Left ventricle myocardium inferior (tissue), 1 donor: ENCODE measurements at places on chromosomes 2 and 18. TPM values are rescaled to one million over a fixed set of nuclear protein-coding genes. Genes with fewer than 3 reads are reported as not detected.

GRCh38 chr2:56681659-56682396, 498.0 kb downstream of the CCDC85A start:
- DNase-seq = no peak

DNA sequence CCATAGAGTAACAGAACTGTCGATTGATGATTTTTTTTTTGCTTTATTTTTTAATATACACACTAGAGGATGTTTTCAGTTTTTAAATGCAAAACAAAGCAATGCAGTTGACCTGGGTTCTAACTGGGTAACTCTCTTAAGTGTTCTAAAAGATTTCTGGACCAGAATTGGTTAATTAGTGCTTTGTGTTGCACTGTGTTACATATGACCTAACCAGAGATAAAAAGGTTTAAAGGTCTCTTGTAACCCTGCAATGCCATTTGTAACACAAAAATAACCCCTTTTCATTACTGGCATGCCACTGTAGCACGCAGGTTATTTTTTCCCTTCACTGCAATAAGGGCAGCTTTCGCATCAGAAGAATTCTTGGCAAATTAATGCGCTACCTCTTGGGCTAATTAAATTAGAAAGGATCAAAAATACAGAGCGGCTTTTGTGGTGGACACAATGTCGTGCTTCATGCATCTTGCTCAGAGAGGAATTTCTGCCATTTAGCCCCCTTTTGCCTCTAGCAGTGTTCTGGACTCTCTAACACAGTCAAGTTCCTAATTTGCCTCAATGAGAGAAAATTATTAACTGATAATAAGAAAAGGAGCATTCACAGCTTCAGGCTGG, 250.8 kb upstream of the ZEB2 start:
- DNase-seq = no peak

DNA sequence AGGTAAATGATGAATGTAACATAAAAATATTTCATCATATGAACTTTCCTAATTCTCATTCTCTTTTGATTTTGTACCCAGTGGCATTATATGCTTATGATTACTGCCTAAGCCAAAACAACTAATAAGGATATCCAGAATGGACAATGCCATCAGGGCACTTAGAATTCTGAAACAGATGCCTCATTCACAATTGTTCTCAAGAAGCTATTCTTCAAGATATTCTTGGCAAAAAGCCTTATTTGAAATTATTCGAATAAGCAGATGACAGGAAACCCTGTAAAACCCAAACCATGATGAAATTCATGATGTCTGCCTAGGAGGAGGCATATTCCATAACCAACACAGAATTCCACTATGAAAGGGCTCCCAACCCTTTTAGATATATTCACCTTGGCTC, 353.2 kb upstream of the TRIB2 start:
- DNase-seq = no peak

SCTR gene
- total RNA-seq = 1.2 TPM

- no peak for DNase-seq
Measured at GRCh38 chr2:15432642-15433256, 128.4 kb downstream of the NBAS start.

DNA sequence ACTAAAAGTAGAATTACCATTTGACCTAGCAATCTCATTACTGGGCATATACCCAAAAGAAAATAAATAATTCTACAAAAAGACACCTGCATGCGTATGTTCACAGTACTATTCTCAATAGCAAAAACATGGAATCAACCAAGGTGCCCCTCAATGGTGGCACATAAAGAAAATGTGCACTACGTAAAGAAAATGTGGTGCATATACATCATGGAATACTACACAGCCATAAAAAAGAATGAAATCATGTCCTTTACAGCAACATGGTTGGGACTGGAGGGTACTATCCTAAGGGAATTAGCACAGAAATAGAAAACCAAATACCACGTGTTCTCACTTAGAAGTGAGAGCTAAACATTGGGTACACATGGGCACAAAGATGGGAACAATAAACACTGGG, 250.7 kb upstream of the TNP1 start:
- no peak for DNase-seq

DNA sequence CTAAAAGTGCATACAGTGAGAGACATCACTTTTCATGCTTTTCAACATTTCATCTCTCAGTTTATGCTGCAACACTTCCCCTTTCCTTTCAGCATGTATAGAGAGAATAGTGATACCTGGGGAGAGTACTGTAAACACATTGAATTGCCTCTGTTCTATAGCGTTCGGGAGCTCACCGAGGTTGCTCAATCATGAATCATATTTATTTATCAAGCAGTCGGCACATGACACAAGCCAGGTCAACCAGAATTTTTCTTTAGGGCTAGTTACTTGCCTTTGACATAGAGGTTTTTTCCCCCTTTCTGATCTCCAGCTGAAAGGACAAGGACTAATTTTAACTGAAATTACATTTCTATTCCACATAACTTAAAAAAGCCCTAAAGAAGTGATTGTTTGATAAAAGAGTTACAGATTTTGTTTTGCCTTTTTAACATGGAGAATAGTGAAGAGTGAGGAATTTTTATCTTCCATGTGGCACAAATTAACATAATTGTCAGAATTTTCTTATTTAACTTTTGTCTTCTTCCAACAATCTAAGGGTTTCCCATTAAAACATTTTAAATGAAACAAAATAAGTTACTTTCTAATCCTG, 690.9 kb upstream of the TMEFF2 start:
- no peak for DNase-seq

GPR75 gene
- 0.82 TPM for total RNA-seq

DNA sequence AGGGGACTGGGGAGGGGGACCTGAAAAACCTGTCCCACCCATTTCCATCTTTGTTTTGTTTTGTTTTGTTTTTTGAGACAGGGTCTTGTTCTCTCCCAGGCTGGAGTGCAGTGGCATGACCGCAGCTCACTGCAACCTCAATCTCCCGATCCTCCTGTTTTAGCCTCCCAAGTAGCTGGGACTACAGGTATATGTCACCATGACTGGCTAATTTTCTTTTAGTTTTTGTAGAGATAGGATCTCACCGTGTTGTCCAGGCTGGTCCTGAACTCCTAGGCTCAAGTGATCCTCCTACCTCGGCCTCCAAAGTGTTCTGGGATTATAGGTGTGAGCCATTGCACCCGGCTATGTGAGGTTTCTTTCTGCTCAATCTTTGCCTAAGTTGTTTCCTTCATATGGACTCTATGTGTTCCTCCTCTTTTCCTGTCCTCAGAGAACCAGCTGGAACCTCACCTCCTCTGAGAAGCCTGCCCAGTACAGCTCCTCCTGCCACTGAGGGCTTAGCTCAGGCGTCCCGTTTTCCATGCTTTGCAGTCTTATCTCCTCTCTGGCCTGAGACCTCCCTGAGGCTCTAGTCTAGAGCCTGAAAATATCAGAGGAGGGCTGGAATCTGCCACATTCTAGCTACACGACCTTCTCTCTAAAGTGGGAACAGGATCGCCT, 74.8 kb downstream of the HS1BP3 start:
- DNase-seq = no peak

EVA1A gene
- 0.41 TPM for total RNA-seq

CYBRD1 gene
- 48.4 TPM for total RNA-seq

DNA sequence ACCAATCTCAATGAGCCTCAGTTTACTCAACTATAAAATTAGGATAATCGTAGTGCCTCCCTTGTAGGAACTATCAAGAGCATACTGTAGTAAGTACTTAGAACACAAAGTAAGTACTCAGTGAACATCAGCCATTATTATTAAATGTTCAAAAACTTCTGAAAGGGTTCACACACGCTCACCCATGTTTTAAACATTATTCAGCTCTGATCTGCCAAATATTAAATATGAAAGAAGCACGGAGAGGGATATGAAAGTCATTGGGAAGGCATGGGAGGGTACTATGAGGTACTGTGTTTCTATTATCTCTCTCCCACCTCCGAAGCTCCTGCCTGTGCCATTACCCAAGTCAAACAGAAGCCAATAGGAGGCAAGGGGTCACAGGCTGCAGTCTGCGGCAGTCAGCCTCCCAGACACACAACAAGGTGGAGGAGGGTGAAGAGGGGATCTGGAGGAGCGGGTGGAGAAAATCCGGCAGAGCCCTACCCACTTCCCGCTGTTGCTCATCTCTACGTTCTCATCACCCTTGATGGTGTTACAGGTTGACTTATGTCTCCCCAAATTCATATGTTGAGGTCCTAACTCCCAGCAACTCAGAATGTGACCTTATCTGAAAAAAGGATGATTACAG, 2.0 kb upstream of the TBC1D8 start:
- DNase-seq = no peak
